ENCODE measurements at places on chromosomes 2 and 18.

GRCh38 chr2:60526623-60527022, 26.8 kb downstream of the BCL11A start:
- no peak for DNase-seq

DNA sequence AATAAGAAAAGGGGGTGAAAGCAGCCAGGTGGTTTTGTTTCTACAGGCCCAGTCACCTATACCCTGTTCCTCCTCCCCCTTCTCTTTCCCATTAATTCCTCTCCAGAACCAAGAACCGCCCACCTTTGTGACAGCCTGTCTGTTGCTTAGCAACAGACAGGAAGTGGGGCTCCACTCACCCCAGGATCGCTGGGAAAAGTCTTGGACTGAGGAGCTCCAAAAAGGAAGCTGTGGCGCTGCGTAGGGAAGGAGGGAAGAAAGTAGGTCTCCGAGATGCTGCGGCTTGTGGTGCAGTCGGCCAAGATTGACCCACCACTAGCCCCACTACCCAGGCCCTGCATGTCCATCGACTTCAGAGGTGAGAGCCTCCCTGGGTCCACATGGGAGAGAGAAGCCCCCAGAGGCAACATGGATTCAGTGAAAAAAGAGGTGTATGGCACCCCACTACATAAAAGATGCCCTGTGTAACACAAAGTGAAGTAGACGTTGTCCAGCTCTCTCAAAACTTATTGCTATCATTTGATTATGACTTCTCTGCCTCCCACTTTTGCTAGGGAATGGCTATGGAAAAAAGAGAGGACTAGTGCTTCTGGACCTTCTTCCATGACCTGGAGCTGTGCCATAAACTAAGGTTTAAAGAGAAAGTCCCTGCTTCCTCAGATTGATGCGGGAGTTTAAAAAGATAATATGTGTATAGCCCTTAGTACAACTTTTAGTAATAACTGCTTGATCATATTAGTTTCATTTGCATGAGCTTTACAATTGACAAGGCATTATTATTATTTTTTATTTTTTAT, at the start of gene FER1L5:
Gene FER1L5 (plus strand): TSS at position 201 of the 797 bp plus-strand sequence. CDS start 73 bp downstream, at position 274.
- DNase-seq, result peak; percentile 10

- DNase-seq, result no peak
These were observed 60.5 kb downstream of the HK2 start for GRCh38 chr2:74894272-74894981.

DNA sequence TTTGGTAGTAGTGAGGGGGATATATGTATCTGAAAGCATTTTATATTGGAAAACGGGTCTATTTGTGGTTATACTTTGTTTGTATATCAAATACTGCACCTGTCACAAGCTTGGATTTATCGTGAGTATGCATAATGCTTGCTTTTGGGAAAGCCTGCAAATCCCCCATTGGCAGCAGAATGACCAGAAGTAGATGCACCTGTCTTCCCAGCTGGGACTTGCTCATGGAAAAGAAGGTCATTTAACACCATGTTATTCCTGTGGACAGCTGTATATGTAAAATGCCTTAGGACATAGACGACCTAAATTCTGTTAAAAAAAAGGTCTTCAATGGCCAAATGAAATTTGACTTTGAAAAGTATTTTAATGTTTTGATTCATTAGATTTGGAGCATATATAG, 599.4 kb downstream of the XIRP2 start:
- no peak for DNase-seq

All from ELF-1 (cell line).